ENCODE measurements at places on chromosomes 13 and 19.

DNA sequence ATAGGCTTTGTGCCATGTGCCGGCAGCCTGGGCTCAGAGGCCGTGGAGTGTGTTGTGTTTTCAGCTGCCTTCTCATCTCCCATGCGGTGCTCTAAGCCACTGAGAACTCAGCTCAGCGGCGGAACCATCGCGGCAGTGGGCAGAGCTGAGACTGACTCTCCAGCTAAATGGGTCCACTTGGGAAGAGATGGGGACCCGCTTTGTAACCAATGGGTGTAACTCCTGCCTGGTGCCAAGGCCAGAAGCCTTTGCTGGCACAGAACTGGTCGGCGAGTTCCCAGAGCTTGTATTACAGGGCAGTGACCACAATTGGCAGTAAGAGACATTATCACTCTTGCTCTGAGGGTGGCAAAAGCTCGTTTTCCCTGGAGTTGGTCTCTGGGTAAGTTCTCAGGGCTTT, 183.0 kb downstream of the STK24 start:
- no peak for DNase-seq

GRCh38 chr19:40433391-40434216, 7.8 kb upstream of the SERTAD1 start:
- DNase-seq = peak; percentile 92

- no peak for DNase-seq
Observed at GRCh38 chr13:51759240-51759639, 44.7 kb downstream of the DHRS12 start.

GRCh38 chr13:59700281-59700680, 463.4 kb downstream of the DIAPH3 start:
- peak; percentile 43 for DNase-seq

DNA sequence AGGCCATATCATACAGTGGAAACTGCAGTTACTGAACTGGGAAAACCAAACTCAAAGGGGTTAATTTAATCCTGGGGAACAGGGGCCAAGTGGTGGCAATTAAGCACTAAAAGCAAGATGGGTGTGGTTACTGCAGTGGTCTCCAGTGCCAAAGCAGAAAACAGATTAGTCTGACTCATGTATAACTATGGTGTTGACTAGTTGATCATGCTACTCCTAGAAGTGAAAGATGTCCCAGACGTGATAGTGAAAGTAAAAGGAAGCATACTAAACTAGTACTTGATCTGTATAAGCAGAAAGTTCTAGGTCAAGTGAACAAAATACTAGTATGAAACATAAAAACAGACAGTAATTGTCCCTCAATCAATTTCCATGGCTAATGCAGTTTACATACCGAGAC, 360.0 kb upstream of the SLITRK5 start:
- DNase-seq = no peak

GRCh38 chr19:11652492-11652891, 55.2 kb downstream of the ZNF627 start:
- DNase-seq = no peak

GRCh38 chr13:23703246-23703860, 133.1 kb downstream of the TNFRSF19 start:
- DNase-seq = peak; percentile 87

Measured in AG10803 (cell line).